Foreskin fibroblast (primary cell): ENCODE measurements at places on chromosomes 2 and 18.

- DNase-seq = no peak
These were observed 27.9 kb downstream of the EPG5 start for GRCh38 chr18:45939236-45939635.

- DNase-seq = peak; percentile 81
These were observed 28.2 kb upstream of the NARS1 start for GRCh38 chr18:57649556-57650500.

- no peak for DNase-seq
These were observed 1456.1 kb upstream of the ACVR2A start for GRCh38 chr2:146388757-146389156.

DNA sequence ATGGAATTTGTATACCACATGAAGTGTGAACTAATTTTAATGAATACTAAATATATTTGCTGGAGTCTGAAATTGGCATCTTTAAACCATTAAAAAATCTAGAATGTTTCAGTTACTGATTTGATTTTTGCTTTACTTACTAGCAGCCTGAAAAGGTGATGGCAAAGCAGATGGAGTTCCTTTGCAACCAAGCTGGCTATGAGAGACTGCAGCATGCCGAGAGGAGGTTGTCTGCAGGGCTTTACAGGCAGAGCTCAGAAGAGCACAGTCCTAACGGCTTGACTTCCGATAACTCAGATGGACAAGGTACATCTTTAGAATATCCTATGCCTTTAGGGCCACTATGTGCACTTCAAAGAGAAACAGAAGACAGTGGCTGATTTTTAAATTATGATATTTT lies 36.5 kb downstream of the NAB1 start:
- DNase-seq = no peak

DNA sequence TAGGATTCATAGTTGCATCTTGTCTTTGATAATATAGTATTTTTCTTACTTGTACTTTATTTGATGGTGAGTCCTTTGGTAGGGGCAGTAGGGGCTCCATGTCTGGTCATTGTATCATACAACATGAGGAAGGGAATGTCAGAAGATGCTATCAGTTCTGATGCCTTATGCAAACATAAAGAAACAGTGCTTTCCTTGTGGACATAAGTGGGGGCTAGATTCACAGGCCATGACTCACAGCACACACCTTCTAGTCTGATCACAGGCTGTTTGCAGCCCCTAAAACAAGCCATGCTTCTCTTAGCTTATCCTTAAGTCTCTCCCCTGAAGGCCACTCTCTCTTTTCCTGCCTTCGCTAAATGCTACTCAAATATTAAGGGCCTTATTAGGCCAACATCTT lies 10.7 kb upstream of the SLC14A1 start:
- DNase-seq = no peak

DNA sequence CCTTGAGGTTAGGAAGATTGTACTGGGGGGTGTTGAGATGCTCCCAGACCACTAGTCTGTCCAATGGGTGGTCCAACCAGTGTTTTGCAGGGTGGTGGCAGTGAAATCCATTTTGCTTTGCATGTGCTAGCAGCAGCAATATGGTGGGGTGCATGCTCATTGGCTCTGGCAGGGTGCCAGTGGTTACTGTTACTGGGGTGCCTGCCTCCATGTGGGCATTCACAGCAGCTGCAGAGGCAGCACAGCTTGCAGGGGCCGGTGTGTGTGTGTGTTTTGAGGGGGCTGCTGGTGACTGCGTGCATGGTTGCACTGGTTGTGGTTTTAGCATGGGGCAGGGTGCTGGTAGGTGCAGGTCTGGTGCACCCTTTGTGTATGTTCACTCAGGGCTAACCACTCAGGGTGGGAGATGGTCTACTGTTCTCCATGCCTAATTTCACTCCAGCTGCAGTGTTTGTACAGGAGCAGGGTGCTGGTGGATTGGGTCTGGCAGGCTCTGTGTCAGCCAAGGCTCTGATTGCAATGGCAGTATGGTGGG lies 265.4 kb downstream of the NUP35 start:
- no peak for DNase-seq
